Ovary (tissue), 10 donors: ENCODE measurements at places on chromosomes 5 and 9. TPM values are rescaled to one million over a fixed set of nuclear protein-coding genes. Genes with fewer than 3 reads are reported as not detected.
A peak's percentile ranks its signal among the peaks of the same experiment; 100 is the strongest.

DNA sequence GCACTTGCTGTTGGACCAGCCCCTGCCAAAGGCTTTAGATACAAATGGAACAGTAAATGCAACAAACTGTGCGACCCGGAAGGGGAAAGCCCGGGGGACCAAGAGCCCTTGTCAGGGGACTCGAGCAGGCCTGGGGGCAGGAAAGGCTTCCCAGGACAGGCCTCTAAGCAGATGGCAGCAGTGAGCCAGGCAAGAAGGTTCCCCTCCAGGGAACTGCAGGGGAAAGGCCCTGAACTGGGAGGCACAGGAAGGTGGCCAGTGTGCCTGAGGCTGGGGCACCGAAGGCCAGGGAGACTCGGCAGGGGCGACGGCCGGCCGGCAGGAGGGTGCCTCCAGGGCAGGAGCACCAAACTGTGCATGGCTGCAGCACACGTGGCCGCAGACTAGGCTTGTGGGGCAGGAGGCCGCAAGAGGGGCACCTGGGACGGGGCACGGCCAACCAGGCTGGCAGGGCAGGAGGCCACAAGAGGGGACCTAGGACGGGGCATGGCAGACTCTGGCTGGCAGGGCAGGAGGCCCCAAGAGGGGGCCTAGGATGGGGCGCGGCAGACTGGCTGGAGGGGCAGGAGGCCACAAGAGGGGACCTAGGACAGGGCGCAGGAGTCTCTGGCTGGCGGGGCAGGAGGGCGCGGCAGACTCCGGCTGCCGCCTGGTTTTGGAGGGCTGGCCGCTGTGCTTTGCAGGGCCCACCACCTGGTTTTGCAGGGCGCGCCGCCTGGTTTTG is 10.0 kb downstream of the VAV2 start:
- H3K27ac ChIP-seq = no peak overlapping the region
- no peaks in the 10 kb centered on the region for H3K36me3 ChIP-seq
- no peak for DNase-seq
- H3K4me1 ChIP-seq = peaks cover 11% of the 10 kb centered on the region
- H3K4me3 ChIP-seq = no peak overlapping the region

GRCh38 chr9:34493972-34494535 is 28.7 kb downstream of the ENHO start:
- H3K27ac ChIP-seq = no peak overlapping the region
- peak; percentile 60 for DNase-seq
- H3K4me3 ChIP-seq = no peak overlapping the region

GRCh38 chr5:1663186-1663585 is 136.5 kb downstream of the MRPL36 start:
- no peak overlapping the region for H3K27ac ChIP-seq
- DNase-seq = no peak
- peaks cover 4% of the 10 kb centered on the region for H3K4me1 ChIP-seq
- H3K27me3 ChIP-seq = no peaks in the 10 kb centered on the region

DNA sequence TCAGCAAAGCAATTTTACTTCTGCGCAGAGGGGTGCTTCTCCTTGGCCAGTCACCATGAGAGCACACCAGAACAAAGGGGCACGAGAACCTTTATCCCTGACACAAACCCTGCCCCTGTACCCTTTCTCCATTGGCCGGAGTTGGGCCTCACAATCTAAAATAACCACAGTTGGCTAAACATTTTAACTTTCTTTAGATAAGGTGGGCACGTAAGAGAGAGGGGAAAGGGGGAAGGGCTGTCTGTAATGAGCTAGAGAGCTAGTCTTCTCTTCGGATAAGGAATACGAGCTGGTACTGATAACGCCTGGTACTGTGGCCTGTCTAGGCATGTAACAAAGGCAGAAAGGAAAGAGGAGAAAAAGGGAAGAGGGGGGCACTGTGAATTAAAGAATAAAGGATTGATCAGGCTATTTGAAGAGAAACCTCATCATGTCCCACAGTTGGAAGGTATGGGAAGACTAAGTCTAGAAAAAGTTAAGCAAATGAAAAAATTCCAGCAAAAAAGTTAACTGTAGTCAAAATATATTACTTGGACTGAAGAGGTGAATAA is 1.8 kb upstream of the IARS1 start:
- H3K36me3 ChIP-seq = no peaks in the 10 kb centered on the region
- no peak overlapping the region for H3K27ac ChIP-seq
- H3K27me3 ChIP-seq = no peaks in the 10 kb centered on the region
- no peak for DNase-seq
- peaks cover 5% of the 10 kb centered on the region for H3K4me1 ChIP-seq

DNA sequence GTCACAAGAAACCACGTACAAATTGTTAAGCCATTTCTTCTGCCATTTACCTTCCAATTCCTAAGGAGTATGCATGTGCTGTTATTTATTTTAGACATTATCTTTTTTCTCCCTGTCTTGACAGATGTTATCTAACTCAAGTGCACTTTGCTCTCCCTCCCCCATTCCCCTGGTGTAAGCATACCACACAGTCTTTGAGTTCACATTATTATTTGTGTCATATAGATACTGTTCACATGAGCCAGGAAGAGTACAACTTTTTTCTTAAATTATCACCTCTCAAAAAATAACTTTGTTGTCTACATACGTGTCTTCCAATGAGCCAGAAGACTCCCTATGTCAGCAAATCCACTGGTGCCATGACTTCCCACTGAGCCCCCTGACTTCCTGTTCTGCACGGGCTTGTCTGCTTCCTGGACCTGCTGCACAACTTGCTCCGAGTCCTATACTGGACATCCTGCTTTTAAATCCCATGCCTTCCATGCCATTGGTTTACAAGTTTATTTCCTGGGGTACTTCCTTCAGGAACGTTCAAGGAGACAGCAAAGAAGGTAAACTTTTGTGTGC is 19.9 kb upstream of the FAM120A start:
- no peak for DNase-seq
- no peak overlapping the region for H3K27ac ChIP-seq
- H3K36me3 ChIP-seq = no peaks in the 10 kb centered on the region
- no peaks in the 10 kb centered on the region for H3K27me3 ChIP-seq
- no peaks in the 10 kb centered on the region for H3K4me1 ChIP-seq
- no peak overlapping the region for H3K4me3 ChIP-seq

GRCh38 chr5:10064546-10065195 is 185.0 kb downstream of the ATPSCKMT start:
- H3K27ac ChIP-seq = no peak overlapping the region
- DNase-seq = no peak

GRCh38 chr5:180704362-180704761 is 35.5 kb downstream of the OR2Y1 start:
- no peaks in the 10 kb centered on the region for H3K4me1 ChIP-seq
- H3K4me3 ChIP-seq = no peak overlapping the region
- DNase-seq = no peak
- no peaks in the 10 kb centered on the region for H3K27me3 ChIP-seq
- no peaks in the 10 kb centered on the region for H3K36me3 ChIP-seq

DNA sequence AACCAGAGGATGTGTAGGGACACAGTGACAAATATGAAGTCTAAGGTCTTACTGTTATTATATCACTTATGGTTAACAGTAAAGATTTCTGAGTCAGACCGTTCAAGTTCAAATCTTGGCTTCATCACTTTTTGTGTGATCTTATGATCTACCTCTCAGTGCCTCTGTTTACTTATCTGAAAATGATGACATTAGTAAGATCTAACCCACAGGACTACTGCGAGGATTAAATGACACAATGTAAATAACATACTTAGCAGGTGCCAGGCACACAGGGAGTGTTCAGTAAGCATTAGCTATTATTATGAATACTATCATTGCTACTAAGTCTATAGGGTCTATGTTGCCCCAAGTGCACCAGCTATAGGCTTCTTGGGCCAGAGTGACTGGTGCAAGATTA is 2.0 kb downstream of the IRF1 start:
- H3K27me3 ChIP-seq = no peaks in the 10 kb centered on the region
- DNase-seq = no peak

DNA sequence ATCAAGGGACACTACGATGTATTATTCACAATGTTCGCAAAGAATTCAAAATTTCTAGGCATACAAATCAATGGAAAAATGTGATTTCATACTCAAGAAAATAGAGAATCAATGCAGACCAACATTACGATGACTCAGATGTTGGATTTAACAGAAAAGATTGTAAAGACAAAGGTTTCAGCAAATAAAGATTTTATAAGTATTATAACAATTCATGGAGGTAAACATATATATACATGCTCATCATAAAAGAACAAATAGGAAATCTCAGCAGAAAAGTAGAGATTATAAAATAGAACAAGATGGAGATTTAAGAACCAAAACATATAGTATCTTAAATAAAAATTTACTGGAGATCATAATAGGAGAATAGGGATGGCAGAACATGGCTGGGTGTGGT is 93.4 kb upstream of the JAK2 start:
- H3K27ac ChIP-seq = no peak overlapping the region
- no peaks in the 10 kb centered on the region for H3K36me3 ChIP-seq
- DNase-seq = no peak
- no peak overlapping the region for H3K4me3 ChIP-seq

- no peaks in the 10 kb centered on the region for H3K27me3 ChIP-seq
- H3K36me3 ChIP-seq = no peaks in the 10 kb centered on the region
- no peak overlapping the region for H3K27ac ChIP-seq
- H3K4me3 ChIP-seq = no peak overlapping the region
These were observed 46.9 kb downstream of the ADAMTS2 start for GRCh38 chr5:179298181-179298993.

DNA sequence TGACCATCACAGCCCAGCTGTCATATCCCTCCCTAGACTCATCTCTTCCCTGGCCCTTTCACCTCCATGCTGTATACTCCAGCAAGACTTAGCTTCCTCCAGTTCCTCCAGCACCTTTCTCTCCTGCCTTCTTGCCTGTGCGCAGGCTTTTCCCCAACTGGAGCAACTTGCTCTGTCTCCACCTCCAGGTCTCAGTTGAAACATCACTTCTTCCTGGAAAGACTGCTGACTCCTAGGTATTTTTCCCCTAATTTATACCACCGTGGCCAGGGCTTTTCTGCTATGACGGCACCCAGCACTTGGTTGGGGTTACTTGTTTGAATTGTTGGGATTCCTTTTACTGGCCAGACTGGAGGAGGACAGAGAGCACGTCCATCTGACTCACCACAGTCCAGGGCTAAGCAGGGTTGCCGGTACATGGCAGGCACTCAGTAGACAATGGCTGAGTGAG is 67.5 kb downstream of the KCNIP1 start:
- no peaks in the 10 kb centered on the region for H3K27me3 ChIP-seq
- H3K36me3 ChIP-seq = no peaks in the 10 kb centered on the region
- H3K27ac ChIP-seq = no peak overlapping the region

- H3K27ac ChIP-seq = no peak overlapping the region
- H3K4me3 ChIP-seq = no peak overlapping the region
- H3K4me1 ChIP-seq = peaks cover 2% of the 10 kb centered on the region
These were observed 25.7 kb upstream of the EEIG1 start for GRCh38 chr9:128006332-128006996.

- H3K27ac ChIP-seq = no peak overlapping the region
- no peaks in the 10 kb centered on the region for H3K27me3 ChIP-seq
- no peak overlapping the region for H3K4me3 ChIP-seq
- H3K36me3 ChIP-seq = no peaks in the 10 kb centered on the region
These were observed 36.5 kb upstream of the SEMA5A start for GRCh38 chr5:9582406-9582805.

GRCh38 chr5:124923131-124923530 is 176.7 kb upstream of the ZNF608 start:
- H3K27me3 ChIP-seq = no peaks in the 10 kb centered on the region
- DNase-seq = no peak
- no peak overlapping the region for H3K27ac ChIP-seq
- no peak overlapping the region for H3K4me3 ChIP-seq
- no peaks in the 10 kb centered on the region for H3K36me3 ChIP-seq
- peaks cover 3% of the 10 kb centered on the region for H3K4me1 ChIP-seq

DNA sequence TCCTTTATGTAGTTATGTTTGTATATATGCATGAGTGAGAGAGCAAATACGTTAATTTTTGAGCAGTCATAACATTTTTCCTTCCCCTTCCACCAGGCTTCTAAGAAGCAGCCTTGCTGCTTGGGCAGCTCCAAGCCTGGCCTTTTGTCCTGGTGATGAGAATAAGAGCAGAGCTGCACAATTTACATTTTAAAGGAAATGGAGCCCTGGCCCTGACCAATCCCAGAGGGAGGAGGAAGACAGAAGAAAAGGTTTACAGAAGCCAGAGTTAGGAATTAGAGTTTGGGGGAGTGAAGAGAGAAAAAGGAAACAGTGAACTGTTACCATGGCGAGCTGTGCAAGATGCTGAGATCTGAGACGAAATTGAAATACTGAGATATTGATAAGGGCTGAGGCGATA is 25.3 kb upstream of the EFNA5 start:
- no peaks in the 10 kb centered on the region for H3K36me3 ChIP-seq
- no peaks in the 10 kb centered on the region for H3K27me3 ChIP-seq
- no peak for DNase-seq
- H3K4me3 ChIP-seq = no peak overlapping the region
- H3K27ac ChIP-seq = no peak overlapping the region

DNA sequence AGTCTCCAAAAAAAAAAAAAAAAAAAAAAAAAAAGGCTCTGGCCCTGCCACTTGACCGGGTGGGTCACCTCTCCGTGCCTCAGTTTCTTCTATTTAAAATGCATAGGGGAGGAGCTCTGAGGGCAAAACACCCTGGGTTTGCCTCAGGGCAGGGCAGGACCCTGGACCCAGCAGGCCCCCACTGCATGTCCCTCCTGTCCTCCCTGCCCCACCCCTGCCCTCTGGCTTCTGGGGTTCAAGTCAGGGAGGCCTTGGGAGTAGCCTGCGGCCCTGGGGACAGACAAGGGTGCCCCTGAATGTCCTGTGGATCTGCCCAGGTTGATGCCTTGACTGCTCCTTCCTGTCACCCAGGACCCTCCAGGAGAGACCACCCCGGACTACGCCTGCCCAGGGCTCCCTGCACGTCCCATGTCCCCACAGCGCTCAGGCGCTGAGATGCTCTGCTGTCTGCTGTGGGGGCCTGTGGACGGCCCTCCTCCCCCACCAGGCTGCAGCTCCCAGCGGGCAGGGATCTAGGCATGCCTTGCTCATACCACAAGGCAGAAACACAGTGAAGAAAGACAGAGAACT is 35.4 kb downstream of the ADAMTS2 start:
- peaks cover 2% of the 10 kb centered on the region for H3K4me1 ChIP-seq
- no peak overlapping the region for H3K27ac ChIP-seq
- no peaks in the 10 kb centered on the region for H3K36me3 ChIP-seq
- DNase-seq = peak; percentile 9
- no peak overlapping the region for H3K4me3 ChIP-seq

DNA sequence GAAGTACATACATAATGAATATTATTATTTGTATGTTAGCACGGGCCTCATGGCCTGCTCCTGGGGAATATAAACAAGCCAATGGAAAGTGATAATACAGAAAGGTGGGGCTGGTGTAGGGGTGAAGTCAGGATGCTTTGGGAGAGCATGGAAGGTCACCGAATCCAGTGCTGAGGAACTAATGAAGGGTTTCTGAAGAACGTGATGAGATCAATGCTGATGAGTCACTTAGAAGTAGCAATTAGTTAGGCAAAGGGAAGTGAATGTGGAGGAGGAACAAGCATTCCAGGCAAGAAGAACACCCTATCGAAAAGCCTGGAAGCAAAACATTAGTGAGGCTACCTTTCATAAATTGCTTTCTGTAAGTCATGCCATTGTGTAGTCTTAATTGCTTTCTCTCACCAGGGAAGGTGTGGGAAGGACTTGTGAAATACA is 2.1 kb downstream of the ANXA1 start:
- peaks cover 3% of the 10 kb centered on the region for H3K4me1 ChIP-seq
- H3K4me3 ChIP-seq = peak overlapping the region; percentile 38
- no peak for DNase-seq
- H3K27ac ChIP-seq = no peak overlapping the region
- no peaks in the 10 kb centered on the region for H3K27me3 ChIP-seq

The TTC23L gene
- total RNA-seq = 0.48 TPM

The WDR38 gene
- total RNA-seq = 22.5 TPM

The RPL37 gene
- total RNA-seq = 1,921 TPM

The PCDHB7 gene
- total RNA-seq = 3.2 TPM

The ASPN gene
- 12.9 TPM for total RNA-seq

The IFNB1 gene
- not detected for total RNA-seq

The PAEP gene
- 4.6 TPM for total RNA-seq

The BTNL3 gene
- total RNA-seq = not detected

The NOTCH1 gene
- total RNA-seq = 17.1 TPM

The TMOD1 gene
- total RNA-seq = 46.6 TPM
